ENCODE measurements at places on chromosomes 2 and 18. TPM values are rescaled to one million over a fixed set of nuclear protein-coding genes. Genes with fewer than 3 reads are reported as not detected.

Gene FBXO48
- total RNA-seq = 0.05 TPM

Gene SMIM21
- not detected for total RNA-seq

Gene PDE11A
- total RNA-seq = not detected

Gene ADGRF3
- total RNA-seq = 0.28 TPM

Gene DYNC1I2
- 32.4 TPM for total RNA-seq

Gene PMAIP1
- total RNA-seq = 10.5 TPM

Gene IL36B
- not detected for total RNA-seq

Gene MYL12A
- 564 TPM for total RNA-seq

Gene PARD3B
- 3.9 TPM for total RNA-seq

Gene DNER
- not detected for total RNA-seq

Gene SERPINB4
- not detected for total RNA-seq

Gene HOXD13
- total RNA-seq = 1.4 TPM

Gene KCNF1
- total RNA-seq = 0.66 TPM

Gene ABHD1
- total RNA-seq = not detected

DNA sequence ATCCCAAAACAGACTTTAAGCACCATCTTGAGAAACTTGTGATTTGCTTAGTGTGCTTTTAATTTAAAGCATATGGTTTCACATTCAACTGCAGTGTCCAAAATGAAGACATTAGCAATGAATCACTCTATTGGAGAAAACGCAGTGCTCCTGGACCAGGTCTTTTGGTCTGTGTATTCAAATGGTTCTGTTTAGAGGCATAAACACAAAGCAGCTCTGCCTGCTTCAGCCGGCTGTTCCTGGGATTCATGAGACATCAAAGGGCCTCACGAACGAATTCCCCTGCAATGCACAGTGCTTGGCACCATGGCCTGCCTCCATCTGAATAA, 117.1 kb upstream of the SP5 start:
- DNase-seq = no peak

DNA sequence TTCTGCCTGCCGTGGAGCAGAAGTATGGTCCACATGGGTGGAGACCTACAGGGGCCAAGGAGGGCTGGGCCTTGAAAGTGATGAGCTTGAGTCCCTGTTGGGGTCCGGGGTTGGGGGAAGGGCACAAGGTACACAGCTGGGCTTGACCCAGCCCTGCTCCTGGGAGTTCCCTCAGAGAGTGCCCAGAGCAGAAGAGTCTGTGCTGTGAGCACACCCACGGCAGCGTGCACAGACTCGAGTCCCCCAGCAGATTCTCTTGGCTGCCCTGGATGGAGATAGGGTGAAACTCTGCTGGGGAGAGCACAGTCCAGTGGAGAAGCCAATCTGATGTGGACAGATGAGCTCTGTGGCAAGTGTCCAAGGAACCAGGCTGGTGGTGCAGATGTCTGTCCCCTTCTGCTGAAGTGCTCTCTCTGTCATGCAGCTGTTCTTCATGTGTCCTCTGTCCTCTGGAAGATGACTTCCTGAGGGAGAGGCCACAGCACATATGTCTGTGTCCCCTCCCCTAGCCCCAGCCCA, 27.5 kb downstream of the INPP4A start:
- DNase-seq = no peak

GRCh38 chr2:237102428-237102827, 16.7 kb downstream of the COPS8 start:
- DNase-seq = no peak

- no peak for DNase-seq
Measured at GRCh38 chr2:122514451-122514996, 759.1 kb downstream of the TSN start.

- no peak for DNase-seq
Measured at GRCh38 chr2:108823286-108823685, 36.7 kb downstream of the CCDC138 start.

DNA sequence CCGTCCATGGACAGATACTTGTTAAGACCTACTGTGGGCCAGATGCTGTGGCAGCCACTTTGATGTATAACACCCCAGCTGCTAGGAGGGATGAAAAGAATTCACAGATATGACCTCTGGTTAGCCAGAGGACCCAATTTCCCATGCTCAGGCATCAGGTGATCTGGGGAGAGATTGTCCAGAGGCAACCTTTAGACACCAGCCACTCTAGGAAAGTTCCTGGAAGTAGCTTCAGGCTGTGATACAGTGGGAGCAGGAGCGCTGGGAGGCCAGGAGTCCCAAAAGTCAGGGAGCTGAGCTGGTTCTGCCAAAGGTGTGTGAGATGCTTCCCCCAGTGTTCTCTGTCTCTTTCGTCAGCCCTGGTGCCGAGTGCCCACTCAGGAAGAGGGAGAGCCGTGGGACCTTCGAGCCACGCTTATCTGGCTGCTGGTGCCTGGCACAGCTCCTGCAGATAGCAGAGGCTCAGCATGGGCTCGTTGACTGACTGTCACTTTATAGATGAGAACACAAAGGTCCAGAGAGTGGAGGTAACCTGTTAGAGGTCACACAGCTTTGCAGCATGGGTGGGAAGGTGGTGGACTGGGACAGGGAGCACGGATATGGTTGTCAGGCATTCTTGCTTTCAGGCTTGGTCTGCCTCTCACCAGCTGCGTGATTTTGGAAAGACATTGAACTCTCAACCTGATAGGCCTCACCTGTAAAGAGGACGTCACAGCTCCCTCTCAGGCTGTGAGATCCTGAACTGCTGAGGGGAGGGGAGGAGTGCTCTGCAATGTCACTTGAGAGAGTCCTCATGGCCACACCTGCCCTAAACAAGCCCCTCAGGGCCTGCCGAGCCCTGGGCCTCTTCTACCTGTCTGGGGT, 7.8 kb upstream of the RALB start:
- no peak for DNase-seq

DNA sequence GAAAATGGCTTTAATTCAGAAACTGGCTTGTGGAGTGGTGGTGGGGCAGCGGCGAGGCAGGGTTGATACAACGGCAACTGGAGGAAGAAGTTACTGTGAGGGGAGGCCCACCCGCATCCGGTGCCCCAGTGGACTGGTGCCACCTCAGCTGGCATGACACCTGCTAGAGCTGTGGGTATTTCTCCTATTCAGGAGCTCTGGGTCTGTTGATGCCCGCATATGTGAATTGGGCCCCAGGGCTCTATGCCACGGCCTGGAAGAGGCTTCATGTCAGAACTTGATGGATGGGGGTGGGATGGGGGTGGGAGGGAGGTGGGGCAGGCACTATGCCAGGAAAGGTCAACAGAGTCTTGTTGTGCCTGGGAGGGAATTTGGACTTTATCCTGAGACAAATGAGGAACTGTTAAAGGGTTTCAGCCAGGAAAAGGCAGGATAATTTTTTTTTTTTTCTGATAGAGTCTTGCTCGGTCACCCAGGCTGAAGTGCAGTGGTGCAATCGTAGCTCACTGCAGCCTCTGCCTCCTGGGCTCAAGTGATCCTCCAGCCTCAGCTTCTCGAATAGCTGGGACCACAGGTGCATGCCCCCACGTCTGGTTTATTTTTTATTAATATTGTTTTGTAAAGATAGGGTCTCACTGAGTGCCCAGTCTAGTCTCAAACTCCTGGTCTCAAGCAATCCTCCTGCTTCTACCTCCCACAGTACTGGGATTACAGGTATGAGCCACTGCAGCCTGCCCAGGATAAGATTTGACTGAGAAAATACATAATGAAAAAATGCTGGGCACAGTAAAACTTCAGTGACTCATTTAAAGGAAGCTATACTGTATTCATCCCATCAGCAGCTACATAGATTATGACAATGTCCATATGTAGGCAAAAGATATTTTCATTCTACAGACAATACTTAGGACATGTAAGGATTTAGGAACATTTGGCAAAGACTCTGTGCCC, 52.6 kb downstream of the SH2D6 start:
- peak; percentile 84 for DNase-seq

GRCh38 chr2:33210626-33211025, 263.9 kb downstream of the LTBP1 start:
- DNase-seq = no peak

DNA sequence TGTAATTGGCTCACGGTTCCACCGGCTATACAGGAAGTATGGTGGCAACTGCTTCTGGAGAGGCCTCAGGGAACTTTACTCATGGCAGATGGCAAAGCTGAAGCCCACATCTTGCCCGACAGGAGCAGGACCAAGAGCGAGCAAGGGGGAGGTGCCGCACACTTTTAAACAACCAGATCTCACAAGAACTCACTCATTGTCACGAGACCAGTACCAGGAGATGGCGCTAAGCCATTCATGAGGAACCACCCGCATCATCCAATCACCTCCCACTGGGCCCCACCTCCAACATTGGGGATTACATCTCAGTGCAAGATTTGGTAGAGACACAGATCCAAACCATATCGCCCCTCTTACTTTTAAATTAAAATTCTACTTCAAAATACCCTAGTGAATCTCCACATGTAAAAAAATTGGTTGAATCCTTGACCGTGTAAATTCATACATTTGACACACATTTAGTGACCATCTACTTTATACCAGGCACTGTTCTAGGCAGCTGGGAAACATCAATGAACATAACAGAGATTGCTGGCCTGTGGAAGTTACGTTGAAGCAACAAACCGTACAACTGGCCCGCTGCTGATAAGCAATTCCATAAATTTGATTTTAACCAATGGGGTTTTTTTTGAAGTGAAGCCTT, 87.6 kb downstream of the ALPK2 start:
- DNase-seq = peak; percentile 41

- no peak for DNase-seq
Measured at GRCh38 chr2:45684756-45685155, 33.3 kb downstream of the PRKCE start.

DNA sequence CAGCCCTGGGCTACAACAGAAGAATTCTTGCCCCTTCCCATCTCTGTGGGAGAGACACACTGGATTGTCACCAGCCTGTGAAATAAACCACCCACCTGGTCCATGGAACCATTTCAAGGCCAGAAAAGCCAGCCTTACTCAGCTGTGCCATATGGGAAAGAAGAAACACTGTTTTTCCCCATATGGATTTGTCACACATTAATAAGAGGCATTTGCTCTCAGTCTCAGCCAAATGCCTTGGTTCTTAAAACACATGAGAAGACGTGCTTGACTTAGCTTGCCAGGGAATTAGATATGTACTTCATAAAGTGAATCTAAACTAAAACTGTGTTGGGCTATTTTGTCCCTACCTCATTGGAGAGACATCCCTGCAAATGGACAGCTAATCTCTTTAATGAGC, 308.6 kb upstream of the TNP1 start:
- DNase-seq = no peak

DNA sequence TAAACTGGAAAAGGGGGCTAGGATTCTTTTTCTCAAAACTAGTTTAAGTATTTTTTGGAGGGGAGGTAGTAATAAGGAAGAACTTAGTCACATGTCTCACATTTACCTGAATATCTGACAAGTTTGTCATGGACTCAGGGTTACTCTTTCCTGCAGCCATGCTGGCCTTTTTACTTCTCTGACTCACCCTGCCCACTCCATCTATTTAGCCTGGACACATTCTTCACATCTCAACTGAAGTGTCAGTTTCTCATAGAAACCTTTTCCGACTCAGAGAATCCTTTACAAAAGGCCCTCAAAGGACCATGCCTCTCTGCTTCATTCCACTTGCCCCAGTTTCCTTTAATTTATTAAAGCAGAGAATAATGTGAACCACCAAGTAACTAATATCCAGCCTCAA, 42.6 kb downstream of the SCN7A start:
- DNase-seq = no peak

DNA sequence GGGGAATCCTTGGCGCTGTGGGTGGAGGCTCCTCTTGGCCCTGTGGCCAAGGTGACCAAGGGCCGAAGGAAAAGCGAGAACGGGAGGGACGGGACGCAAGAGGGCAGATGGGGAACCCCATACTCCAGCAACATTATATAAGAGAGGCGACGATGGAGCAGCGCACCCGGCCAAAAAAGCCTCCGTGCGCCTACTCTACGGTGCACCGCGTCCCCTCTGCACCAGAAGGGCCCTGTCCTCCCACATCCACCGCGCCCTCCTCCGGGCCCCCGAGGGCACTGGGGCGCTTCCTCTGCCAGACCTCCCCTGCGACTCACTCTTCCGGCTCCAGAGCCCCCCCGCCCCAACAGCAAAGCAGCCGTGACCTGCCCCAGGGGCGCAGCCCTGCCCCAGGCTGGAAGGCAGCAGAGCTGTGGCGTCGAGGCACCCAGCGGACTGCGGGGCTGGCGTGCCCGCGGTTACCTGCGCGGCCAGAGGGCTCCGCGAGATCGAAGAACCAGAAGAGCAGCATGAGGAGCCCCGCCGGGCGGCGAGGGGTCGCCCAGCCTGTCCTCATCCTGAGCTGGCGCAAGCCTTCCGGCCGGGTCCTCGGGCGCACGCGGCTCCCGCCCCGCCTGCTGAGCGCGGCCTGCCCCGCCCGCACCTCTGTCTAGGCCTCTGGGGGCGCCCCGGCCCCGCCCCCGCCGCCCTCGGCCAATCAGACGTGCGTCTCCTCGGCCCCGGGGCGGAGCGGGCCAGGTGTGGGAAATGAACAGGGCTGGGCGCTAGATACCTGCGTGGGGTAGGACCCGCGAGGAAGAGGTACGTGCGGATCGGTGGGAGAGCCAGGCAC, 106.3 kb upstream of the CD302 start:
- DNase-seq = peak; percentile 94

- no peak for DNase-seq
Measured at GRCh38 chr2:238227587-238228032, 12.2 kb downstream of the HES6 start.

DNA sequence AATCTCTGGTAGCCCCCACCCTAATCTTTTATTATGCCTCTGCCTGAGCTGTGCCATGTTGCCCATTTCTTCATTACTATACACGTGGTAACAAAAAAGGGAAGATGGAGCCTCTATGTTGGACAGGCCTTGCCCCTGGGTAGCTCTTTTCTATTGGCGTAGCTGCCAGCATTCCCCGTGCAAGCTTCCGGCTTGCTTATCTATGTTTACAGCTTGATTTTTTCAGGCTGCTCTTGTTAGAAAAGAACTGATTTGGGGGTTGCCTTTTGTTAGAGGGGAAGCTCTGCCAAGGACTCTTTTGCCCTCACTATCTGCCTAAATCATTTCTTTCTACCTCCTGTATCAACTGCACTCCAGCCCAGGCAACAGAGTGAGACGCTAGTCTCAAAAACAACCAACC, 45.5 kb upstream of the ZSWIM2 start:
- no peak for DNase-seq

GRCh38 chr18:9616049-9616448, 1.7 kb upstream of the PPP4R1 start:
- DNase-seq = no peak

- no peak for DNase-seq
Measured at GRCh38 chr2:203897544-203897943, 30.0 kb downstream of the CTLA4 start.

DNA sequence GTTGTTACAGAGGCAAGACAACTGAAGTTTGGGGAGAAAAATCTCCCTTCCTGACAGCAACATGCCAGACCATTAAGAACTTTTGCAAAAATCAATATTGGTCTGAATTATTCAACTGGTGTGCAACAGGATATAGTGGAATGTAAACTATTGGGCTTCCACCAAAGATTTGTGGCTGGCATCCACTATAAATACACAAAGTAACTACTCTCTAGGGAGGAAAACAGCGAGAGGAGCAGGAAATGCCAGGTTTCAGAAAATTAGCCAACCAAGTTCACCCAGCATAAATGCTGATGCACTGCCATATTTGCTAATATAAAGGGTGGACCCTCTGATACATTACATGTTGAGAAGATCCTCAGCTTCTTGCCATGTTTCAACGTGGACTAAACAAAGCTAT, 267.6 kb upstream of the LYPD1 start:
- no peak for DNase-seq
